Fibroblast of skin of left biceps (primary cell): ENCODE measurements at places on chromosomes 11 and 22.

- no peak for DNase-seq
Observed at GRCh38 chr11:87144252-87144651, 106.5 kb downstream of the TMEM135 start.

GRCh38 chr22:26570115-26570514 is 19.8 kb downstream of the TPST2 start:
- no peak for DNase-seq

- DNase-seq = no peak
Observed at GRCh38 chr22:22944268-22944985, 56.8 kb downstream of the IGLL5 start.

DNA sequence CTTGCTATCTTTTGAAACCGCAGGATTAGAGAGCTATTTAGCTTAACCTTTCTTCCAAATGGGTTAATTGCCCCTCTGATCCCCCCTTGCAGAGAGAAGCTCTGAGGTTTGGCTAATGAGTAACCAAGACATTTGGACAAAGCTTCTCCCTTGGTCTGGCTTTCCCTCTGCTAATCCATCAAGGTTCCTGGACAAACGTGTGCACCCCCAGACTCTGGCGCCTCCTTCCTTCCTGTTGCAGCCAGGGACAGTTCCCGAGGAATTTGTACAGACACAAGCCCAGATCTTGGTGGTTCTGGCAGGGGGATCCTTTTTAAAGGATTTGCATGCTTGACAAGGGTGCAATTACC is 1.6 kb downstream of the KIAA1671 start:
- no peak for DNase-seq

- no peak for DNase-seq
Observed at GRCh38 chr11:35259529-35259928, 120.6 kb downstream of the CD44 start.

DNA sequence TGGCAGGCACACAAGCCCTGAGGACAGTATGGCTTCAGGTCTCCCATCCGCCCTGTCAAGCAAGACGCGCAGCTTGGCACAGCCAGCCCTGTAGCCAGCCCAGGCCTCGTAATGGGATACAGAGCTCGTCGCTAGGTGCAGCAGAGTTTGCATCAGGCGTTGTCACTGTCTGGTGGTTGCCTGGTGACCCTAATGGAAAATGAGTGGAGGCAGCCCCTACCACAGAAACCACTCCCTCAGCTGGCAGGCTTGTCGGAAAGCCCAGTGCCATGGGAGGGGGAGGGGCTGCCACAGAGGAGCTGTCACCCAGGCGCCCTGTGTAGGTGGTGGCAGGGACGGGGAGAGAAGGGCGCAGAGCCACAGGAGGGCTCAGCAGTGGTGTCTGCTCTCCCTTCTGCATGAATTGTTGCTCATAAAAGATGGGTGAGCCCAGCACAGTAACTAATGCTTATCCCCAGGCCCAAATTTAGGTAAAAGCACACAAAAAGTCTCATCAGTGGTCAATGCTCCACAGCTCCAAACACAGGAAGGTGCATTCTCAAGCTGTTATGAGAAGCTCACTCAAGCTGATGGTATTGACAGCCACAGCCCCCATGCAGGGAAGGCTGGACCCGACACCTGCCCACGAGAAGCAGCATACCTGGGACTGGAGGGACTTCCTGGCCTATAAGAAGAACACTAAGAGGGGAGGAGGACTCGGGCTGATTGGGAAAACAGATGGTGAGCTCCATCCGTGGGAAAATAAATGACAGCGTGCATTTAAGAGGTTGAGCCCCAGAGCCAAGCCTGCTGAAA is 164.6 kb downstream of the ETS1 start:
- no peak for DNase-seq

GRCh38 chr22:25824828-25825423 is 82.9 kb downstream of the MYO18B start:
- DNase-seq = no peak

DNA sequence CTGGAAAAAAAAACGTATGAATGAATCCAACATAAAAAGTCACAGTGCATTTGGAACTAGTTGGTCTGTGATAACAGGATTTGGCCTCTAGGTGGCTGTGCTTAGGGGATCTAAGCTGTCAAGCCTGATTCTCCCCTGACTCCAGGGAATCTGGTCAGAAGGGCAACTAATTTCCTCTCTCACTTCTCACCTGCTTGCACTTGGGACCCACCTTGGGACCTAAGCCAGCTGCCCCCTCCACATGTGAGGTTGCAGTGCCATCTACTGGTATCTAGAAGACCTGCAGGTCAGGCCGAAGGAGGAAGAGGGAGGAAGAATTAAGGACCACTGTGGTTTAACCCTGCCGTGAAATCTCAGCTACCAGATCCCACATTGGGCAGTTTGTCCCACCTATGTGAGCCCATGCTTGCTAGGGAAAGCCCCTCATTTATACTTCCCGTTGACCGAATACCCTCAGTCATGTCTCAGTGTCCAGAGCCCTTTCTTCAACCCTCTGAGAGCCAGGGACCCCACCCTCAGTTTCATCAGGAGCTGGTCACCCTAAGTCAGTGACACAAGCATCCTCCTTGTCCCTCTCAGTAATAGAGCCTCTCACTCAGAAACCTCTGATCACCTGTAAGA is 33.2 kb upstream of the CAVIN3 start:
- no peak for DNase-seq

DNA sequence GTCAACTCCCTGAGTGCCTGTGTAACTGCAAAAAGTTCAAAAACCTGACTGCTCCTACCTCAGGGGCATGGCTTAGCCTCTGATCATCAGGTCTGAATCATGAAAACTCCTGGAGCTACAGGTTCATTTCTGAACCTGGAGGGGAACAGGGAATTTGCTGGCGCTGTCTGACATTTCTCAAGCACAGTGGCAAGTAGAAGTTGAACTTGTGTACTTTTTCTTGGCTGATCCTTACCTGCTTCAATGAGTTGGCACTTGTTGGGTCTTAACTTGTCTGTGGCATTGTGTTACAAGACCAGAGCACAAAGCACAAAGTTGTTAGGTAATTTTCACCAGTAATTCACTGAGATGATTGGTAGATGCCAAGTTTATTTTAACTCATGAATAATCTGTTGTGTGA is 3.3 kb downstream of the TMEM109 start:
- DNase-seq = no peak

- no peak for DNase-seq
Observed at GRCh38 chr22:20582520-20583361, 75.3 kb downstream of the MED15 start.

GRCh38 chr22:47193606-47194329 is 431.3 kb downstream of the TBC1D22A start:
- no peak for DNase-seq

GRCh38 chr11:96061069-96061468 is 137.2 kb upstream of the MTMR2 start:
- DNase-seq = no peak

- DNase-seq = no peak
Observed at GRCh38 chr11:125262194-125262829, 97.8 kb downstream of the PKNOX2 start.

- DNase-seq = no peak
Observed at GRCh38 chr11:2155511-2155910, 5.5 kb downstream of the INS start.

GRCh38 chr11:79458709-79459108 is 17.9 kb upstream of the TENM4 start:
- DNase-seq = no peak
